ENCODE measurements at places on chromosomes 1 and 21.

GRCh38 chr1:37237948-37238347, 203.6 kb upstream of the GRIK3 start:
- no peak for DNase-seq

DNA sequence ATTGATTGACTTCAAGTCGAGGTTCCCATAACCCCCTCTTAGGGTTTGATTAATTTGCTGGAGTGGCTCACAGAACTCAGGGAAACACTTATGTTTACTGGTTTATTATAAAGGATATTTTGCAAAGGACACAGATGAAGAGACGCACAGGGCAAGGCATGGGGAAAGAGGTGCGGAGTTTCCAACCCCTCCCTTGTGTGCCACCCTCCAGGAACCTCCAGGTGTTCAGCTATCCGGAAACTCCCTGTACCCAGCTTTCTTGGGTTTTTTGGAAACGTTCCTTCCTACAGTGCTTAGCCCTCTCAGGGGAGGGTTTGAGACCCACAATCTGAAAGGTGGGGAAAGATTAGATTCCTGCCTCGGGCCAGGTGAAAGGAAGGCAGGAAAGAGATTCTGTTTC, 48.2 kb downstream of the UCK2 start:
- no peak for DNase-seq

DNA sequence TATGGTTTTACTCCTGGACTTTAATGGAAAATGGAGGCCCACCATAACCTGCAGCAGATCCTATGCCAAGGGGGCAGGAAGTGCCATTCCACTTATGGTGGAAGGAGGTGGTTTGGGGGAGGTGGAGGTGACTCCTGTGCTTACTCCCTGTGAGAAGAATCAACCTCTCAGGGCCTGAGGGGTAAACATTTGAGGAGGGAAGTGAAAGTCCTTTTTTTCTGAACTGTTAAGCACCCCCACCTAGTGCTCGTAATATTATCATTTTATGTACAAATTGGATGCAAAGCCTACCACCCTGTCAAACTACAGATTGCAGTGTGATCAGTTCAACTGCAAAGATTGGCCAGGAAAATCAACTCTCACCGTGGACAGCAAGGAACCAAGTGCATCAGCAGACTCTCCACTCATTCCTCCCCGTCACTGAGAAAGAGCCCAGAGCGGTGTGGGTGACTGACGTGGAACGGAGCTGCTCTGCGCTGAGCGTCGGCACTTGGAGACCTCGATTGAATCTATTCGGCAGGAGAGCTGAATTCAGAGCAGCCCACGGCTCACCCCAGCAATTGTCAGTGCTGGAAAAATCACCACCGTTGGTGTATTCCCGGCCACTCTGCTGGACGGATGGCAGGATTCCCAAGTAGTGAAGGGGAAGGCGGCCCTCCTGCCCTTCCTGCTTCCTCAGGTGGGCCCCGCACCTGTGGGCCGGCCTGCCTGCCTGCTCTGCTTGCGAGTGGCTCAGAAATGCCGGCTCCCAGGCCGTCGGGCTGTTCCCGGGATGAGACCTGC, 46.8 kb upstream of the COX20 start:
- DNase-seq: no peak

DNA sequence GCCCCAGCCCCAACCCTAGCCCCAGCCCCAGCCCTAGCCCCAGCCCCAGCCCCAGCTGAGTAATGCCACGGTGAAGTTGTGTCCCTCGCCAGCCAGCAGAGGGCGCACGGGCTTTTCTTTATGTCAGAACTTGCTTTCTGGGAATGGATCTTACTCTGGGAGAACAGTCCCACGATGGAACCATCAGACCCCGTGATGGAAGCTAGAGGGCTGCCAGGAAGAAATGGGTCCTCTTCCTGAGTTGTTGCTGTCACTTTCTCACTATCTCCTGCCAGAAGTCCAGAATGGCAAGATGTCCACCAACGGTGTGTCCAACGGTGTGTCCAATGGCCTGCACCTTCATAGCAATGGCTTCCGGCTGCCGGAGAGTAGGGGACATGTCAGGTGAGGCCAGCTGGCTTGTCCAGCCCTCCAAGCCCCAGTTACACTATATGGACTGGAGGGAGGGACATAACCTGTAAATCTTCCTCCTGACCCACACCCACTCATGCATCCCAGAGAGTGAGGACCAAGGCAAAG, 25.1 kb upstream of the TMEM222 start:
- DNase-seq: peak; percentile 41

DNA sequence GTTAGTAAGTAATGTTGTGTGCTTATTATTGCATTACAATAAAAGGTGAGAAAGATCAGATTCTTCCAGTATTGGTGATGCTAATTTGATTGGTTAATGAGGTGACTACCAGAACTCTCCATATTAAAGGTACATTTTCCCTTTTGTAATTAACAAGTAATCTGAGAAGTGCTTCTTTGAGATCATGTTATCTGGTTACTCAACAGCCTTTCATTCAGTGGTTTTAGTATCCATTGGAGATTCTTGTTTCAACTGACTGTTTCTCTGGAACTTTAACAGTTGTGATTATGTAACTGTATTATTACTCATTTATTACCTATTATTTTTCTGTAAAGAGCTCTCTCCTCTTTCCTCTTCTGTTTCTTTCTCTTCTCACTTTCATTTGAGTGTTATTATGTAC, 86.7 kb downstream of the PEX14 start:
- DNase-seq: no peak

DNA sequence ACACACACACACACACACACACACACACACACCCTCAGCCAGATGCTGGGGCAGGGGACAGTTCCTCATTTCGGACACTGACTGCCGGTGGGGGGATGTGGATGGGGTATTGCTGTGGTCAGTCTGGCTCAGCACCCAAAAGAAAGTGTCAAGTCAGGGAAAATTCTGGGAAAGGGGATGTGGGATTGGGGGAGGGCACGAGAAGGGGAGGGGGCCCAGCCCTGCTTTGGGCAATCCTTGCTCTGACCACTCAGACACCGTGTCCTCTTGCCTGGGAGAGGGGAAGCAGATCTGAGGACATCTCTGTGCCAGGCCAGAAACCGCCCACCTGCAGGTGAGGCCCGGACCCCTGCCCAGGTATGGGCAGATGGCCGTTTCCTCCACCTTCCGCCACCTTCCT, at the start of gene C1QC:
TSS of gene C1QC (plus strand) at position 253 of the 400 bp plus-strand sequence. CDS start 391 bp downstream, outside the sequence.
- no peak for DNase-seq

DNA sequence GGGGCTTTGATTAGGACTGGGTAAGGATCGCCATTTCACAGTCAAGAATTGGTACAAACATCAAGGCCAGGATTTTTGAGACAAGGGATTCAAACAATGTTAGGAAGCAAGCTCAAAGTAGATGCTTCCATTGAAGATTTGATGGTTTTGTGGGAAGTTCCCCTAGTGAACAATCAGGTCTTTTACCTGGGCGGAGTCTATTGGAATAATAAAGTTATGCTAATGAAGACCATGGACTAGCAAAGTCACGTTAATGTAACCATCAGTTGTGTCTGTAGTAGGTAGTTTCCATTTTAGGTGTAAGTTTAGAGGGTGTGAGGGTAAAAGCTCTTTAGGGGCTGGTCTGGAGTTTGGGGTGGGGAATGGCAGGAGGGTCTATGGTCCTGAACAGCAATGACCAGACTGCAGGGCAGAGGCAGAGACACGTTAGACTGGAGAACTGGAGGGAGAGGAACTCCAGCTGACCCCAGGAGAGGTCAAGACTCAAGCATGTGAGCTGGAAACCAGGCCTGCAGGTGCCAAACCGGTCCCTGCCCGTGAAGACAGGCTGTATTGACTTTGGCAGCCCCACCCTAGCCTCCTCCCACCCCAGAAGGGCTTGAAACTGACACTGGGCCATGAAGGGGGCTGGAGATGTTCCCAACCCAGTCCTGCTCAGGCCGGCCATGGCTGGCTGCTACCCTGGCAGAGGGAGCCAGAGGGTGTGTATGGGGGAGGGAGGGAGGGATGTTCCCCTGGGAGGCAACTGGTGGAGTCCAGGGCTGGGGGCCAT, 36.0 kb upstream of the GPR37L1 start:
- no peak for DNase-seq

GRCh38 chr1:48671578-48671977, 105.1 kb downstream of the BEND5 start:
- no peak for DNase-seq

- no peak for DNase-seq
Measured at GRCh38 chr1:85328713-85329397, 52.4 kb upstream of the BCL10 start.

Data from CD4-positive, alpha-beta T cell treated with Interferon alpha-2 for 1 hour (primary cell).